A549 treated with CORT108297 at 1 μM for 4 hours (cell line): ENCODE measurements at places on chromosomes 6 and 20. TPM values are rescaled to one million over a fixed set of nuclear protein-coding genes. Genes with fewer than 3 reads are reported as not detected.

Gene MYL9
- 17.0 to 27.2 TPM (median 20.2 TPM) in 5 replicates for total RNA-seq

Gene MCHR2
- not detected in 5 replicates for total RNA-seq

Gene TPD52L2
- 125 to 137 TPM (median 132 TPM) in 5 replicates for total RNA-seq

Gene MDFI
- total RNA-seq: 0.48 to 0.95 TPM (median 0.76 TPM) in 5 replicates

Gene SPATS1
- total RNA-seq: not detected in 5 replicates

Gene ABHD16B
- total RNA-seq: not detected in 5 replicates

Gene OLIG3
- not detected in 5 replicates for total RNA-seq

Gene KHDC1L
- 0.23 to 0.40 TPM (median 0.30 TPM) in 5 replicates for total RNA-seq

Gene SIGLEC1
- 0.01 to 0.03 TPM (median 0.02 TPM) in 4 of 5 replicates, not detected in the other for total RNA-seq

Gene CRISP3
- total RNA-seq: not detected in 5 replicates

Gene GSTA3
- not detected in 5 replicates for total RNA-seq

Gene RBL1
- 8.8 to 10.7 TPM (median 9.6 TPM) in 5 replicates for total RNA-seq

Gene TRIM15
- 0.08 to 0.09 TPM in 2 of 5 replicates, not detected in the others for total RNA-seq

Gene SLC17A1
- 0.10 TPM in 1 of 5 replicates, not detected in the others for total RNA-seq

Gene PDE7B
- 0.89 to 1.5 TPM (median 1.3 TPM) in 5 replicates for total RNA-seq

Gene SEL1L2
- total RNA-seq: not detected in 5 replicates

Gene BHLHE23
- total RNA-seq: not detected in 5 replicates

Gene KHDRBS2
- not detected in 5 replicates for total RNA-seq

Gene SPINT4
- total RNA-seq: not detected in 5 replicates

Gene PLA2G7
- 0.06 TPM in 1 of 5 replicates, not detected in the others for total RNA-seq

Gene EYS
- 0.01 to 0.19 TPM (median 0.13 TPM) in 4 of 5 replicates, not detected in the other for total RNA-seq

Gene VGLL2
- total RNA-seq: not detected in 5 replicates

Gene KIF13A
- 18.9 to 23.2 TPM (median 20.6 TPM) in 5 replicates for total RNA-seq

Gene HEY2
- 0.03 to 0.14 TPM (median 0.06 TPM) in 4 of 5 replicates, not detected in the other for total RNA-seq

Gene FAM83C
- 0.04 to 0.10 TPM (median 0.06 TPM) in 4 of 5 replicates, not detected in the other for total RNA-seq

Gene NHLRC1
- total RNA-seq: 1.4 to 2.3 TPM (median 1.9 TPM) in 5 replicates

Gene SLC22A16
- not detected in 5 replicates for total RNA-seq

Gene COL9A1
- 0.03 to 0.05 TPM in 2 of 5 replicates, not detected in the others for total RNA-seq
